ENCODE measurements at places on chromosomes 16 and 17.

- DNase-seq: no peak
Observed at GRCh38 chr17:28763804-28764266, 20.0 kb downstream of the TRAF4 start.

DNA sequence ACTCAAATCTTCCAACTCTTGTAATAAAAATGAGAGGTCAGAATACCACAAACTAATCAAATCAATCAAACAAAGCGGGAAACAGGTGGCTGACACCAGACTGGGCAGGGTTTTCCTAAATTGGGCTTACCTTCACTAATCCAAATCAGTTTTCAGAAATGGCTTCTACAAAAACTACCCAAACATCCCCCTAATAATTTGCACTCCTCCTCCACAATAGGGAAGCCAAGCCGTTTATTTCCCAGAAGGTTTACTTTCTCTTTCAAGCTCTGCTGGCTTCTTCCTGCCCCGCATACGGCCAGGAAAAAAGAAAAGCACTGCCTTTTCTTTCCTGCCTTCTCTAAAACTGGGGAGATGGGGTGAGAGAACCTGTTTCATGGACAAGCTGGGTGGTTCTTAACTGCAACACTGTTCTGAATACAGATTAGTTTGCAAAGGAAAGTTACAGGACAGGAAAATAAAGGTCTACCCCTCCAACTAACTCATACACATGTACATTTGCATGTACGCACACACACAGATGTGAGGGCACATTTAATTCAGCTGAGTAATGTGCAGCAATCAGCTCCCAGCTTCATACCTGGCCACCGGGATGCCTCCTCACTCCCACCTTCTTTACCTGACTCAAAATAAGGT is 9.2 kb downstream of the STAT3 start:
- DNase-seq: no peak

GRCh38 chr17:5971969-5972368 is 98.2 kb upstream of the WSCD1 start:
- DNase-seq: no peak

GRCh38 chr17:52419229-52419641 is 260.7 kb upstream of the CA10 start:
- DNase-seq: no peak

DNA sequence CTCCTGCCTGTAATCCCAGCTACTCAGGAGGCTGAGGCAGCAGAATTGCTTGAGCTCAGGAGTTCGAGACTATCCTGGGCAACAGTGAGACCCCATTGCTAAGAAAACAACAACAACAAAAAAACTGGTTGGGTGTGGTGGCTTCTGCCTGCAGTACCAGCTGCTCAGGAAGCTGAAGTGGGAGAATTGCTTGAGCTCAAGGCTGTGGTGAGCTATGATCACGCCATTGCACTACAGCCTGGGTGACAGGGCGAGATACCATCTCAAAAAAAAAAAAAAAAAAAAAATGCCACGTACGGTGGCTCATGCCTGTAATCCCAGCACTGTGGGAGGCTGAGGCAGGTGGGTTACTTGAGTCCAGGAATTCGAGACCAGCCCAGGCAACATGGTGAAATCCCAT is 34.1 kb downstream of the NME2 start:
- no peak for DNase-seq

DNA sequence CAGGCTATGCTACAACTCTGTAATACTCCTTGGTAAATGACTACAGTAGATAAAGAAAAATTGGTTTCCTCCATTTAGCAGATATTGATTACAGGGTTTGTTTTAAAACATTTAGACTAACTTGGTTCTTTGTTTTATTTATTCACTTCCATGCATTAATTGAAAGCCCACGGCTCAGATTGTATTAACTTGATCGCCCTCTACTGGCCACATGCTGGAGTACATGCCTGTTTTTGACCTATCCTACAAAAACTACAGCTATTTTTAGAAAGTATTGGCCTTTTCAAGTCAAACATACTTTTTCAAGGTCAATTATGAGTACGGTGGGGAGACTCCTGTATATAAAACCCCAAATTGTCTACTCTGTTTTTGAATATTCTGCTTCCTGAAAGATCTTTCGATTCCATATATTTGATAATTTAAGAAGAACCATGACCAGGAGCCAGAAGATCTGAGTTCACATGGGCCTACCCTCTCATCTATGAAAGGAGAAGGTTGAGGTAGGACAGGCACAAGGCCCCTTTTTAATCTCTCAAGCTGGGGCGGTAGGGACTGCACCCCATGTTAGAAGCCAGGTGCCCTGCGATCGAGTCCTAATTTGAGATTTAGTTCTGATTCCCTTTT is 51.8 kb downstream of the CA10 start:
- peak; percentile 39 for DNase-seq

GRCh38 chr17:50845240-50846147 is 10.1 kb downstream of the WFIKKN2 start:
- DNase-seq: no peak

DNA sequence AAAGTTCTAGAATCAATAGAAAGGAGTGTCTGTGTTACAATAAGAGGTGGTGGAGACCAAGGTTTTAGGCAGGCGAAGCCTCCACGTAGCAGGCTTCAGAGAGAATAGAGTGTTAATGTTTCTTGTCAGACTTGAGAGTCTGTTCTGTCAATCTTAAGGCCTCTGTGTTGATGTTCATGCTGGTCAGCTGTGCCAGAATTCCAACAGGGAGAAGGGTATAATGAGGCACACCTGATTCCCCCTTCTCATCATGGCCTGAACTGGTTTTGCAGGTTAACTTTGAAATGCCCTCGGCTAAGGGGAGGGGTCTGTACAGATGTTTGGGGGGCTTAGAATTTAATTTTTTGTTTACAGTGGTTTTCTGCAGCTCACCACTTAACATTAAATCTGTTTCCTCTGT is 46.0 kb downstream of the RNF112 start:
- no peak for DNase-seq
